Activated CD8-positive, alpha-beta memory T cell treated with anti-CD3 and anti-CD28 coated beads, Interleukin-2, amount 10 ng/mL, durations not matched to agents 7 days and 5 days (primary cell): ENCODE measurements at places on chromosomes 13 and 19.

GRCh38 chr13:66994517-66995202 is 235.5 kb downstream of the PCDH9 start:
- no peak for DNase-seq

- no peak for DNase-seq
Observed at GRCh38 chr13:98959786-98960605, 17.9 kb downstream of the DOCK9 start.

DNA sequence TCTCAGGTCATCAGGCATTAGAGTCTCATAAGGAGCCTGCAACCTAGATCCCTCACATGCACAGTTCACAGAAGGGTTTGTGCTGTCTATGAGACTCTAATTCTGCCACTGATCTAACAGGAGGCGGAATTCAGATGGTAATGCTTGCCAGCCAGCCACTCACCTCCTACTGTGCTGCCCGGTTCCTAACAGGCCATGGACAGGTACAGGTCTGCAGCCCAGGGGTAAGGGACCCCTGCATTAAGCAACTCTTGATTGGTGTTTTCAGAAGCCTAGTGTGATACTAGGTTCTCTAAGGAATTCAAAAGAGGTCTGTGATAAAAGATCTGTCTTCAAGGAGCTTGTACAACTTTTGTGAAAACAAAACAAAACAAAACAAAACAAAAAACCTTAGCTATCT is 31.1 kb downstream of the CAB39L start:
- no peak for DNase-seq

DNA sequence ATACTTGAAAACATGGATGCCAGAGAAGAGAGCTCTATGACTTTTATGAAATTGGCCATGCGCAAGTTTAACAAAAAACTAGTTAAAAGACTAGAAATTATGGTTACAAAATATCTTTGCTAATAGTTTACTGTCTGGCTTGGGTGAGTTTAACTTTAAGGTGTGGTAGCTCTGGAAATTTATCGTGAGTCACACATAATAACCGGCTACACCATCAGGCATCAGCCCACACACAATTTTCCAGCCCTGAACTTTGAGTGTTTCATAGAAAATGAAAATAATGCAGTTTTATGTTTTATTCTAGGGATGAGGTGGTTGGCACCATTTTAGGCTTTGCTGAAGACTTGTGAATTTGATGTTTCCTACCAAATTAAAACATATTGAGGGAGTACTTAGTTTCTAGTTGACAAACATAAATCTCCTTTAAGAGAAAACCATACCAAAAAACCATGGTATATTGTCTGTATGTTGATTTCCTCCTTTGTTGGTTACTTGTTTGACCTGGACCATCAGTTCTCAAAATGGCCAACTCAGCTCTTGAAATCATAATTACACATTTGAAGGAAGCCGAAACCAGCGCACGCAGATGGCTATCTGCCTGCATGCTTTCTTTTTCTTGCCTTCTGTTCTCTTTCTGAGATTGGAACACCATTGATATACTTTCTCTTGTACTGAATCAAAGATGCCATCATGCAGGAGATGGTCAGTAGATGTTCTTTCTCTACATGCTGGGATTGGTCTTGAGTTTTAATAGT is 125.1 kb downstream of the AKAP11 start:
- DNase-seq: no peak

DNA sequence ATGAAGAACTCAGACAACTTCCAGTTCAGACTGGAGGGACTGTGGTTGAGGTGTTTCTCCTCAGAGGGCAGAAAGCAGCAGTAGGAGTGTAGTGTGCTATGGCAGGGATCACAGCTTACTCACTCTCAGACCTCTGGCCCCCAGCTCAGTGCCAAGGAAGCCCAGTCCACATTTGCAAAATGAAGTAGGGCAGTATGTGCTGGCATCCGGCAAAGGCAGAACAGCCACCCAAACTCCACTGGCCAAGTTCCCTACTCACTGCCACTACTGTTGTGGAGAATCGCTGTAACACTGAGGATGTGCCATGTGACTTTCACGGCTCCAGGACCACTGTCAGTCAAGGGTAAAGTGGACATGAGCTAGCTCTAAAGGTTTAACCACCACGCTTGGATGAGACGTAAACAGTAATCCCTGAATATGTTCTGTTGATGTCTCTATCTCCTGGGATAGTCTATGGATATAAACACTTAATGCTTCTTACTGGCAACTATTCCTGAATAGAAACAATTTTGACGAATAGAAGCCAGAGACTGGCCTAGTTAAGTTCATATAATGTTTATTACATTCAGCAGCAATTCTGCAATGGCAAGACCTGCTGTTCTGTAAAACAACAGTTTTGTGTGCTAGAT is 67.0 kb upstream of the SLC15A1 start:
- DNase-seq: no peak

DNA sequence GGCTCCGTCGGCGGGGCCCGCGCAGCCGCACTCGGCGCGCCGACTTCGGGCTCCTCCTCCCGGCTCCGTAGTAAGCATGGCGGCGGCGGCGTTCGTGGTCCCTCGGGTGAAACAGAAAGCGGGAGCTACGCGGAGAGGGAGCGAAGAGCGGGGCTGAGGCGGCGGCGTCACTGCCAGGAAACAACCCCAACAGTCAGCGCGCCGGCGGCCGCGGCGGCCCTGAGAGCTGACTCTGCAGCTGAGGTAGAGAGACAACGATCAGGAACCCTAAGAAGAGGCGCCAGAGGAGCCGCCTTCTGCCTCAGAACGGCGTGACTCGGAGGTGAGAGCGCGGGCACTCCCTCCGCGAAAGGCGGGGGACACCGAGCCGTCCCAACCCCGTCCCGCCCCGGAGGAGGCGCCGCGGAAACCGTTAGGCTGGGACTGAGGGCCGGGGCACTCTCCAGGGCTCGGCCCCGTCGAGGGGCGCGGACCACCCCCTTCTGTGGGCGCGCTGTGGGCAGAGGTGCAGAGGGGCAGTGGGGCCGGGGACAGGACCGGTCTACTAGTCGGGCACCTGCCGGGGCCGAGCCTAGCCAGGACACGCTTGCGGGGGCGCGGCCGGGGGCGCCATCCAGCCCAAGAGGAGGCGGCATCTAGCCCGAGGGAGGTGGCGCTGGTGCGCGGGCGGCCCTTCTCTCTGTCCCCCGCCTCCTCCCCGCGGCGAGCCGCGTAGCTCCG is at the start of gene FNDC3A:
Gene FNDC3A, plus strand, starts transcription at position 57 of the 720 bp plus-strand sequence. CDS start 30,279 bp downstream, outside the sequence.
- DNase-seq: peak; percentile 91

DNA sequence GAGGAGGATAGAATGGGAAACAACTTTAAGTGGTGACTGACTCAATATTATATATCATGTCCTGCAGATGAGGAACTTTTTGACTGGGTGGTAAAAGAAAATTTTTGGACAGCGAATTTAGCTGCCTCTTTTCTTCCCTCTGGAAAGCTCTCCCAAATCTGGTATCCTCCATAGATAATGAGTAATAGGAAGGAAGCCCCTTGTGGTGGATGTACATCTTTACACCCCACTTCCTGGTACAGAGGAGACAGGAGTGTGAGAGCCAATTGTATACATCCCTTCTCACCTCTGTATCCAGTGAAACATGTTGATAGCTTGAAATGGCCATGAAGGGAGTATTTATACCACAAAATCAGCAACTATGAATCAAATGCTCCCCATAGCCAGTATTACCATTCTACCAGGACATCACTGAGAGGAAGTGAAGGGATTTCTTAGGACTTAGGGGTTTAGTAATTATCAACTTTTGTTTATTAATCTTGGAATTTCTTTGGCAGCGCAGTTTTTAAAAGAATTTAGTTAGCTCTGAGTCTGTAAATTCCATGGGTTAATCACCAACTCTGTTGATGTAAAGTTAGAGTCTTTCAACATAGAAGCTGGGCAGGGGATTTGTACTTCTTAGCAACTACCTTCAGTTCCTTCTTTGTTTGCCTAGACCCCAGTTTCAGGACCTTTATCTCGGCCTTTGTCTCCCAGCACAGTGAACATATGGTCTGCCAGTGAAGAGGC is 17.0 kb upstream of the TDRD3 start:
- no peak for DNase-seq

- no peak for DNase-seq
Observed at GRCh38 chr19:15986701-15987100, 37.9 kb downstream of the OR10H4 start.

- DNase-seq: no peak
Observed at GRCh38 chr13:23570099-23570920, at the start of gene TNFRSF19. TNFRSF19 (plus strand) TSS chr13:23570412; CDS start chr13:23590184, 19,772 bp downstream.

DNA sequence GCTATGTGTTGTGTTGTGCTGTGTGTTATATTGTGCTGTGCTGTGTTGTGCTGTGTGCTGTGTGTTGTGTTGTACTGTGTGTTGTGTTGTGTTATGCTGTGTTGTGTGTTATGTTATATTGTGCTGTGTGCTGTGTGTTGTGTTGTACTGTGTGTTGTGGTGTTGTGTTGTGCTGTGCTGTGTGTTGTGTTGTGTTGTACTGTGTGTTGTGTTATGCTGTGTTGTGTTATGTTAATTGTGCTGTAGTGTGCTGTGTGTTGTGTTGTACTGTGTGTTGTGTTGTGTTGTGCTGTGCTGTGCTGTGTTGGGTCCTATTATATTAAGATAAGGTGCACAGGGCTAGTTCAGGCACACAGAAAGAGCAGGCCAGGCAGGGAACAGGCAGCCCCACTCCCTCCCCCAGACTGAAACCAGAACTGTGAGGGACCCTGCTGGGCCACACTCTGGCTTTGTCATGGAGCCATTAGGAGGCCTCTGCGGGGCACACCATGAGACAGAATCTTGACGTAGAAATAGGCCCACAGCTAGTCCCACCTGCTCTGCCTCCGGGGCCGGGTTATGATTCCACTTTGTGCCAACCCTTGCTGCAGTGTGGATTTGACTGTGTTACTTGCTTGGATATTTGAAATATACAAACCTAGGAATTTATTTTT is 12.1 kb downstream of the SOX1 start:
- DNase-seq: no peak

DNA sequence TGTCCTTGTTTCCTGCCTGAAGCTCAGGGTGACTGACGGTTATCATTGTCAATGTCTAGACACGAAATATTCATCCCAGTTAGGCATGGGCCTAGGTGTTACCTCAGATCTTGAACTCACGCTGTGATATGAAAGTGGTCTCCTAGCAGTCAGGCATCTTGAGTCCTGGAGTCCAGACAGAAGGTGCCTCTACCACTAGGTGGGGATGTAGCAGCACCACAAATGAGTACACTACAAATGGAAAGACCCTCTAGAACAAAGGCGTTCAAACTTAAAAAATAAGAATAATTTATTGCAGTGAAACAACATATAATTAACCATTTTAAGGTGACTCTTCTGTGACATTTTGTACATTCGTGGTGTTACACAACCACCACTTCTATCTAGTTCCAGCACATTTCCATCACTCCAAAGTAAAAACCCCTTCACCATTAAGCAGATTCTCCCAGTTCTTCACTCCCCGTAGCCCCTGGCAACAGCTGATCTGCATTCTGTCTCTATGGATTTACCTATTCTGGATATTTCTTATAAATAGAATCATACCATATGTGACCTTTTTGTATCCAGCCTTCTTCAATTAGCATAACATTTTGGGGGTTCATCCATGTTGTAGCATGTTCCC is 11.9 kb upstream of the FRY start:
- DNase-seq: peak; percentile 45

GRCh38 chr19:49983645-49984229 is 22.8 kb upstream of the SIGLEC11 start:
- DNase-seq: peak; percentile 81
